ENCODE measurements at places on chromosomes 5 and 9.

GRCh38 chr5:138469540-138470321, 4.5 kb downstream of the EGR1 start:
- no peak overlapping the region for H3K4me3 ChIP-seq
- DNase-seq = peak; percentile 91
- H3K27me3 ChIP-seq = no peaks in the 10 kb centered on the region
- H3K4me1 ChIP-seq = peaks cover 10% of the 10 kb centered on the region
- H3K27ac ChIP-seq = no peak overlapping the region
- H3K36me3 ChIP-seq = peaks cover 18% of the 10 kb centered on the region

- H3K4me1 ChIP-seq = no peaks in the 10 kb centered on the region
- DNase-seq = no peak
- no peaks in the 10 kb centered on the region for H3K27me3 ChIP-seq
- no peaks in the 10 kb centered on the region for H3K36me3 ChIP-seq
These were observed 843.1 kb upstream of the WWC1 start for GRCh38 chr5:167448376-167448775.

DNA sequence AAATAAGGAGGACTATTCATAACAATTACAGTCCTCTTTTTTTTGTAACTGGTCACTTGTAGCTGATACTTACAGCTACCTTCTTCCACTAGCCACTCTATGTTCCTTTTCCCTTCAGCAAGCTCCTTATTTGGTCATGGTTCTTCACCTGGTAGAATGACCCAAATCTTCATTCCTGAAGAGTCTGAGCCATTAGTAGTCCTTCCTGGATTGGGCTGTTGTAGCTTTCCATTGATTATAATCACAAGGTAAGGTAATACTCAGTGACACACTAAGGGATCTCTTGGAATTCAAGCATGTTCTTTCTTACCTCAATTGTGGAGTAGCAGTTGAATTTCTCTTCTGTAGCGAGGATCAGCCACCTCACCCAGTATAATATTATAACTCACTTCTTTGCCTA, 25.5 kb upstream of the ITGA2 start:
- DNase-seq = no peak
- no peak overlapping the region for H3K4me3 ChIP-seq
- H3K27ac ChIP-seq = no peak overlapping the region
- H3K27me3 ChIP-seq = no peaks in the 10 kb centered on the region

DNA sequence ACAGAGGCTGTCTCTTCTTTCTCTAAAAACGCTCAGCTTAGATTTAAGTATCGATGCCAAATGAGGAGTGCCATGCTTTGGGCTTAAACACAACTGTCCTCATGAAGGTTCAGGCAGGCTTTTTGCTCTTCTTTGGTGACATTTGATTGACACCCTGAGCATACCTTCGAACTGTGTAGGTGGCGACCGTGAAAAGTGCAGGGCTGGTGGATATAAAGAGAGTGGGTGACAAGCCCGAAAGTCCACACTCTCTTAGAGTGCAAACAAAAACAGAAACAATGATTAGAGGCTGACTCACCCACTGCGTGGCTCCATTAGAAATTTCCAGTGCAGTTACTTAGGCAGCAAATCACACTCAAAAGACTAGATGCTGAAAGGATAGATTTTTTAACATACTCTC, 141.7 kb downstream of the SYK start:
- DNase-seq = peak; percentile 57
- no peak overlapping the region for H3K4me3 ChIP-seq
- H3K27me3 ChIP-seq = peaks cover 5% of the 10 kb centered on the region
- H3K36me3 ChIP-seq = no peaks in the 10 kb centered on the region
- peaks cover 6% of the 10 kb centered on the region for H3K4me1 ChIP-seq

- H3K27me3 ChIP-seq = no peaks in the 10 kb centered on the region
- no peaks in the 10 kb centered on the region for H3K36me3 ChIP-seq
- H3K27ac ChIP-seq = no peak overlapping the region
- H3K4me1 ChIP-seq = no peaks in the 10 kb centered on the region
- no peak overlapping the region for H3K4me3 ChIP-seq
- DNase-seq = no peak
These were observed 160.3 kb upstream of the TRPC7 start for GRCh38 chr5:136525597-136525996.

GRCh38 chr5:126778675-126779403, 1.9 kb downstream of the LMNB1 start:
- no peaks in the 10 kb centered on the region for H3K36me3 ChIP-seq
- no peaks in the 10 kb centered on the region for H3K4me1 ChIP-seq
- no peak for DNase-seq
- peak overlapping the region; percentile 92 for H3K4me3 ChIP-seq
- H3K27me3 ChIP-seq = no peaks in the 10 kb centered on the region

- no peaks in the 10 kb centered on the region for H3K36me3 ChIP-seq
- no peak overlapping the region for H3K27ac ChIP-seq
- DNase-seq = no peak
- no peak overlapping the region for H3K4me3 ChIP-seq
- no peaks in the 10 kb centered on the region for H3K4me1 ChIP-seq
These were observed 1450.4 kb upstream of the CDH9 start for GRCh38 chr5:28488752-28489151.

- no peak overlapping the region for H3K27ac ChIP-seq
- H3K4me1 ChIP-seq = peaks cover 14% of the 10 kb centered on the region
- DNase-seq = no peak
- no peaks in the 10 kb centered on the region for H3K36me3 ChIP-seq
These were observed 2.2 kb upstream of the ZNF366 start for GRCh38 chr5:72509401-72509800.

GRCh38 chr5:95784514-95785302, 37.8 kb downstream of the GLRX start:
- no peaks in the 10 kb centered on the region for H3K27me3 ChIP-seq
- DNase-seq = peak; percentile 46
- H3K36me3 ChIP-seq = peaks cover 30% of the 10 kb centered on the region
- H3K4me3 ChIP-seq = no peak overlapping the region
- H3K27ac ChIP-seq = peak overlapping the region; percentile 83
- peaks cover 9% of the 10 kb centered on the region for H3K4me1 ChIP-seq

DNA sequence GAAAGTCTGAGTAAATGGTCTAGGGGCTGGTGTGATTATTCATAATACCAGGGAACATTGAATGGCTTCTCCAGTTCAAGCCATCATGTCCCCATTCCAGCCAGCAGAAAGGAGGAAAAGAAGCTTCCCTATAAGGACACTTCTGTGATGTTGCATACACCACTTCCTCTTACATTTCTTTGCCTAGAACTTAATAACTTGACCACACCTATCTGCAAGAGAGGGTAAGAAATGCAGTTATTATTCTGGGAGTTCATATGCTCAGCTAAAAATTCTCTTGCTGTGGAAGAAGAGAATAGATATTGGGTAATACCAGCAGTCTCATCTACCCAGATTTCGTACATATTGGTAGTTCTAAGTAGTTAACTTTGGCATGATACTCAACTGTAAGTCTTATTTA, 166.1 kb downstream of the SLC28A3 start:
- DNase-seq = no peak
- no peak overlapping the region for H3K4me3 ChIP-seq
- no peak overlapping the region for H3K27ac ChIP-seq
- H3K4me1 ChIP-seq = peaks cover 16% of the 10 kb centered on the region
- no peaks in the 10 kb centered on the region for H3K36me3 ChIP-seq
- no peaks in the 10 kb centered on the region for H3K27me3 ChIP-seq

- H3K27ac ChIP-seq = no peak overlapping the region
- DNase-seq = no peak
- peaks cover 21% of the 10 kb centered on the region for H3K4me1 ChIP-seq
- H3K27me3 ChIP-seq = no peaks in the 10 kb centered on the region
- H3K36me3 ChIP-seq = no peaks in the 10 kb centered on the region
These were observed 11.1 kb downstream of the PALM2AKAP2 start for GRCh38 chr9:109791003-109791677.

- DNase-seq = peak; percentile 61
- peak overlapping the region; percentile 97 for H3K27ac ChIP-seq
- H3K27me3 ChIP-seq = no peaks in the 10 kb centered on the region
- 0 out of 2 replicates have a peak overlapping the region, but pooled peaks have one; percentile 92 for H3K4me3 ChIP-seq
- peaks cover 16% of the 10 kb centered on the region for H3K36me3 ChIP-seq
These were observed 2.6 kb downstream of the PDLIM4 start for GRCh38 chr5:132260051-132260450.

- peak; percentile 78 for DNase-seq
- H3K4me3 ChIP-seq = no peak overlapping the region
- peaks cover 3% of the 10 kb centered on the region for H3K27me3 ChIP-seq
- H3K4me1 ChIP-seq = no peaks in the 10 kb centered on the region
- no peaks in the 10 kb centered on the region for H3K36me3 ChIP-seq
- no peak overlapping the region for H3K27ac ChIP-seq
These were observed 25.9 kb upstream of the PTAR1 start for GRCh38 chr9:69785757-69786156.

DNA sequence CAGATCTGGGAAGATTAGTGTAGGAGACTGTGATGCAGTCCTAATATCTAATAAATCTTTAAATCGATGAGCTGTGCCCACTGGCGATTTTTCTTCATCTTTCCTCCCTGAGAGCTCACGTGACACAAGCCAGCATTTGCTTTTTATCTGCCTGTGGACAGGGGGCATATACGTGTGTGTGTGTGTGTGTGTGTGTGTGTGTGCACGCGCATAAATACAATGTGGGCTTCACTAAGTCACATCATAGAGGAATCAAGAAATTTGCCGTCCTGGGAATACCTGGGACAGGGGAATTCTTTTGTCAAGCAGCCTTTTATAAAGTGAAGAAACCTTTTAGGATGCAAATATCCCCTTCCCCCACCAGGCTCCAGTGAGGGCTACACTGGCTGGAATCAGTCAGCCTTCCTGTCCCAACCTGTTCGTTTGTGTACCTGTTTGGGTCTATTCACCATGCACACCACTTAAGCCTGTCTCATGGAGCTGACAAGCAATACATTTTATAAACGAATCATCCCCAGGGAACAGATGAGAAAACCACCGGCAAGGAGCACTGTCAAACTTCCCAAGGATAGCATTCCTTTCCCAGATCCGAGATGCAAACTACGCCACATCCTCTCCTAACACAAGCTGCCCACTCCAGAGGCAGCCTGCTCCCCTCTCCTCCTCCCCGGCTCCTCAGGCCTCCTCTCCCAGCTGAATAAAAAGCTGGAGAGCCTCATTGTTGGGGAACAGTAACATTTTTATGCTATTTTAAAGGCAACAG, 2.7 kb downstream of the EPB41L4B start:
- DNase-seq = no peak
- no peak overlapping the region for H3K27ac ChIP-seq
- H3K4me1 ChIP-seq = peaks cover 2% of the 10 kb centered on the region

GRCh38 chr9:107699231-107699630, 209.7 kb upstream of the KLF4 start:
- no peak for DNase-seq
- no peak overlapping the region for H3K27ac ChIP-seq
- H3K4me3 ChIP-seq = no peak overlapping the region
- peaks cover 2% of the 10 kb centered on the region for H3K27me3 ChIP-seq
- no peaks in the 10 kb centered on the region for H3K36me3 ChIP-seq
- H3K4me1 ChIP-seq = peaks cover 3% of the 10 kb centered on the region

- no peak overlapping the region for H3K4me3 ChIP-seq
- DNase-seq = no peak
- no peak overlapping the region for H3K27ac ChIP-seq
- H3K4me1 ChIP-seq = peaks cover 17% of the 10 kb centered on the region
- no peaks in the 10 kb centered on the region for H3K27me3 ChIP-seq
These were observed 22.9 kb downstream of the ADAMTS2 start for GRCh38 chr5:179322071-179323025.

DNA sequence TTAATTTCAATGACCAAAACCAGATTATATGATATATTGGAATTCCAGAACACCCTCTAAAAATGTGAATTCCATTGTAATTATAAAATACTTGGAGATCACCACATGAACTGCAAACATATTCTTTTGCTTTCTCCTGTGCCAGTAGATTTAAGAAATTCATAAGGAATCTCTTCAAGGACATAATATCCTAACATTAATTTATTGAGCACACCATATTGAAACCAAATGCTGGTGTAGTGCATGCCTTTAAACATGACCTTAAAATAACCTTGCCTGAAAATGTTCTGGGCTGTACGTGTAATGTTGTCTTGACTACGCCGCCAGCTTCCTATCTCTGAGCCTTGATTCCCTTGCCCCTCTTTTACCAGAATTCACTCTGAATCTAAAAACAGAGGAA, 205.0 kb upstream of the ACTBL2 start:
- H3K27me3 ChIP-seq = no peaks in the 10 kb centered on the region
- DNase-seq = no peak
- no peaks in the 10 kb centered on the region for H3K36me3 ChIP-seq
- H3K27ac ChIP-seq = no peak overlapping the region
- H3K4me1 ChIP-seq = peaks cover 2% of the 10 kb centered on the region

- peaks cover 22% of the 10 kb centered on the region for H3K27me3 ChIP-seq
- H3K27ac ChIP-seq = no peak overlapping the region
- H3K36me3 ChIP-seq = no peaks in the 10 kb centered on the region
- no peak for DNase-seq
These were observed 4.4 kb downstream of the SLIT3 start for GRCh38 chr5:169296419-169297143.

DNA sequence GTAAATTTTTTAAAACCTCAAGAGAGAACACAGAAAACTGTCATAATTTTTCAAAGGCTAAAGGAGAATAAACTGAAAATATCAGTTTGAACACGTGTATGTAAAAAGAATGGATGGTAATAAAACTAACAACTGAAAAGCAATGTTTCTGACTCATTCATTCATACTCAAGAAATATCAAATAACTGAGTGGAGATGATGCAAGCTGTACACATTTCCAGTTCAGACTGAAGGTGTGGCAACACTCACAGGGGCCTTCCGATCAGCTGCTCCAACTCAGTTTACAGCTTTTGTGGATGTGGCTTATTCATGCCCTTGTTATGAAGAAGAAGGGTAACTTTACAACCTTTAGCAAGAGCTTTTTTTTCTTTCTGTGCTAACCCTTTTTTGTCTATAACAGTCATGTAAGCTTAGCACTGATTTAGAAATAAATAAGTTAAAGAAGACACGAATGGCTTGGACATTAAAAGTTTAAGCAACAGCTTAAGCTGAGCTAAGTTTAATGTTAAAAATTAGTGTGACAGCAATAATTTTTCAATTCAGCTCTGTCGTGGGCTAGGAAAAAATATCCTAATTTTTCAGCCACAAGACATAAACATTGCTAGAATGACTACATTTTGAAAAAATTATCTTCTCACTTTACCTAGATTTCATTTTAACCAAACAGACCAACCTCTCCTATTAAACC, 453.5 kb downstream of the RAB3C start:
- H3K36me3 ChIP-seq = no peaks in the 10 kb centered on the region
- H3K4me3 ChIP-seq = peak overlapping the region; percentile 99
- peak; percentile 99 for DNase-seq
- peaks cover 2% of the 10 kb centered on the region for H3K4me1 ChIP-seq
- H3K27me3 ChIP-seq = no peaks in the 10 kb centered on the region

GRCh38 chr9:6977761-6978160, 220.0 kb downstream of the KDM4C start:
- DNase-seq = no peak
- H3K27me3 ChIP-seq = no peaks in the 10 kb centered on the region
- no peak overlapping the region for H3K27ac ChIP-seq
- no peak overlapping the region for H3K4me3 ChIP-seq

- no peak overlapping the region for H3K27ac ChIP-seq
- DNase-seq = peak; percentile 8
- no peaks in the 10 kb centered on the region for H3K27me3 ChIP-seq
- H3K4me3 ChIP-seq = no peak overlapping the region
- no peaks in the 10 kb centered on the region for H3K36me3 ChIP-seq
These were observed 198.9 kb downstream of the TAF11L14 start for GRCh38 chr5:17832949-17833745.
